ENCODE measurements at places on chromosomes 16 and 17.

DNA sequence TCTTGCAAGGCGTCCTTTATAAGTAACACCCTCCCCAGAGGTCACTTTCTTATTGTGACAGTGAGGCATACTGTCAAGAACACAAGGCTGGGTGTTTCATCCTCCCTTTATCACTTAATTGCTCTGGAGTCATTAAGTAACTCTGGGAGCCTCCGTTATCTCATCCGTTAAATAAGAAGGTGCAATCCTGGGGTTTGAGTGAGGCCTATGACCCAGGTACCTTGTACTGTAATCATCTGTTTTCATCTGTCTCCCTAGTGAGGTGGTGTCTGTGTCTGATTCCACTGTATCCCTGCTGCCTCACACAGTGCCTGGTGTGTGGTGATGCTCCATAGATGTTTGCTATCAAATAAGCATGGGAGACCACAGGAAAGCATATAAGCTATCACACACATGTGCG is 17.7 kb downstream of the TNS4 start:
- DNase-seq = no peak

DNA sequence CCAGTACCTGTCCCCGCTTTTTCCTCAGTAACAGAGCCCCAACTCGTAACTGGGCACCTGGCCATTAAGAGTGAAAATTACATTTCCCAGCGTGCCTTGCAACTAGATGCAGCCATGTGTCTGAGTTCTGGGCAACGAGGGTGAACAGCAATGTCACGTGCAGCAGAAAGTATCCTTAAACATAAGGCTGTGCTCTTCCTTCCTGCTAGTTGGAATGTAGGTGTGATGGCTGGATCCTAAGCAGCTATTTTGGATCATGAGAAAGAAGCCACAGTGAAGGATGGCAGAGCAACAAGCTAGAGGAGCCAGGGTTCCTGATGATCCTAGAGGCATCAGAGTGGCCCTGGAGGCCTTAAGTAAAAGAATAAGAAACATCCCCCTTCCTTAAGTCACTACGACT is 36.0 kb downstream of the ACTG1 start:
- DNase-seq = no peak

DNA sequence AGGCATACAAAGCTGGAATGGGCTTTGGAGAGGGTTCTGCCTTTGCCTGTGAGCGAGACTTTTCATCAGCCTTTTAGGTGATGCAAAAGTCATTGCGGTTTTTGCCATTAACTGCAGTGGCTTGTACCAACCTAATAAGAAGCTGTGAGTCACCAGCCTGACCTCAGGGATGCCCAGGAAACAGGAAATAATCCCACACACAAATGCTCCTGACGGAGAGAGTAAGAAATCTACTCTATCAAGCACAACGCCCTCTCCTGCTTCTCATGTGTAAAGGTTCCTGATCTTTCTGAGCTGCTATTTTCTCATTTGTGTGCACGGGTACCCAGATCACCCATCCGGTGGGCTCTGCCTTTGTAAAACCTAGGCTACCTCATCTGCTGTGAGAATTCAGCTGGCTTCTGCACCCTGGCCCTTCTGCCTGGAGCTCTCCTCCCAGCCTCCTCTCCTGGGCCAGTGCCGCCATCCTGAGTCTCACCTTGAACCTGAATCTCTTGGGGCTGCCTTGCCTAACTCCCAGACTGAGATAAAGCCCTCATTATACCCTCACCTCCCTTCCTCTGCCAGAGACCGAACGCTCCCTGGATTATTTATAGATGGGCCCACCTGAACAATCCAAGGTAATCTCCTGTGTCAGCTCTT is 299.7 kb downstream of the C16orf95 start:
- DNase-seq = no peak

DNA sequence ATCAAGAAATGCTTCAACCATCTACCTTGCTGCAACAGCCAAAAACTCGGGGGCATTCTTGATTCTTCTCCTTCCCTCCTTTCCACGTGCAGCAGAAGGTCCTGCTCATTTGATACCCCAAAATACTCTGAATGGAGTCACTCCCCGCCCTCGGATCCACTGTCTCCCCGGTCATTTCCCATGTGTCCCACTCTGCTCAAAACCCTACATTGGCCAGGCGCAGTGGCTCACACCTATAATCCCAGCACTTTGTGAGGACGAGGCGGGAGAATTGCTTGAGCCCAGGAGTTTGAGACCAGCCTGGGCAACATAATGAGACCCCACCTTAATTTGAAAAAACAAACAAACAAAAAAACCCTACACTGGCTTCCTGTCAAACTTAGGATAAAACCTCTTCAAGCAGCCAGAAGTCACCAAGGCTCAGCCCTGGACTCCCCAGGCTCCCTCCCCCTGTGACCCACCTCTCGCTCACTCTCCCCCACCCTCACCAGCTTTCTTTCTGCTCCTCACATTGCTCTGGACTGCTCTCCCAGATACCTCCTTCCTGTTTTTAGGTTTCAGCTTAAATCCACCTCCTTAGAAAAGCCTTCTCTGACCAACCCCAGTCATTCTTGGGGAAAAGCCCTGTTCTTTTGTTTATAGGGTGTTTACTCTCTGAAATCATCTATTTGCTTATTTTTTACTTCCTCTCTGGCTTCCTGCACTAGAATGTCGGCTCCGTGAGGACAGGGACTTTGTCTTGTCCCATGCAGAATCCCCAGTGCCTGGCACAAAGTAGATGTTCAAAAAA is 2.8 kb downstream of the SLC13A2 start:
- no peak for DNase-seq

DNA sequence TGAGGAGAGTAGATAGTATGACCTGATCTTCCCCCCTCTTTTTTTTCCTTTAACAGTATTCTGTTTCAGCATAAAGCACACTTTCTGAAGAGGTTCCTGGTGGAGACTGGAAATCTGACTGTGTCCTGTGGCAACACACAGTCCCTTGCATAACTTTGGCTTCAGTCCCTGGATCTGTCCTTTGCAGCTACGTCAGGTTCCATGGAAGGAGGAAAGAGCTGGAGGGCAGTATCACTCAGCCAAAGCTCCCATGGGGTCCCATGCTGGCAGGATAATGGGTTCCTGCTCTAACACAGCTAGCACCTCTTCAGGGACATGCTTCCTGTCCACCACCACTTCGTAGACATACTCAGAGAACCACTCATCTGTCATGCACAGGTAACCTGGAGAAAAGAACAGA is 13.3 kb upstream of the SLC6A4 start:
- no peak for DNase-seq

GRCh38 chr17:59547131-59547915 is 18.1 kb upstream of the DHX40 start:
- DNase-seq = no peak

GRCh38 chr16:49441366-49441780 is 67.8 kb downstream of the C16orf78 start:
- DNase-seq = peak; percentile 16
